ENCODE measurements at places on chromosomes 12 and 14.

- no peak for DNase-seq
Observed at GRCh38 chr12:93595351-93595750, 22.9 kb downstream of the SOCS2 start.

DNA sequence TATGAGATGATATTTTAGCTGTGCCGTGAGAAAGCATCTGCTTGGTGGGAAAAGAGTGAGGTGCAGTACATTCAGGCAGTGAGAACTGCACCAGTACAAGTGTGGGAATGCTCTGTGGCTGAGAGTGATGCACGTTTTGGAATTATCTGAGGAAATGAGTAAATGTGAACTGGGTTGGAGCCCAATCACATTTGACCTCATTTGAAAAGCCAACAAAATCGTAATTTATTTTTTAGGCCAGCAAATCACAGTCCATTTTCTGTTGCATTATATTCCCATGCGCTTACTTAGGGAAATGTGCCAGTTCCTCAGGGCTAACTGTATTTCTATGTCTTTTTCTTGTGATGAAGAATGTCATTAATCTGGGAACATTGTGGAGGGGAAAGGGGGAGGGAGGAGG lies 77.3 kb downstream of the SNAPC1 start:
- DNase-seq = no peak

GRCh38 chr12:113347-113746 lies 46.8 kb downstream of the IQSEC3 start:
- no peak for DNase-seq

- no peak for DNase-seq
Observed at GRCh38 chr12:95261109-95261508, 43.5 kb downstream of the VEZT start.

- no peak for DNase-seq
Observed at GRCh38 chr12:105671720-105672119, 341.2 kb downstream of the C12orf75 start.

- no peak for DNase-seq
Observed at GRCh38 chr14:71491931-71492330, 440.3 kb upstream of the RGS6 start.

DNA sequence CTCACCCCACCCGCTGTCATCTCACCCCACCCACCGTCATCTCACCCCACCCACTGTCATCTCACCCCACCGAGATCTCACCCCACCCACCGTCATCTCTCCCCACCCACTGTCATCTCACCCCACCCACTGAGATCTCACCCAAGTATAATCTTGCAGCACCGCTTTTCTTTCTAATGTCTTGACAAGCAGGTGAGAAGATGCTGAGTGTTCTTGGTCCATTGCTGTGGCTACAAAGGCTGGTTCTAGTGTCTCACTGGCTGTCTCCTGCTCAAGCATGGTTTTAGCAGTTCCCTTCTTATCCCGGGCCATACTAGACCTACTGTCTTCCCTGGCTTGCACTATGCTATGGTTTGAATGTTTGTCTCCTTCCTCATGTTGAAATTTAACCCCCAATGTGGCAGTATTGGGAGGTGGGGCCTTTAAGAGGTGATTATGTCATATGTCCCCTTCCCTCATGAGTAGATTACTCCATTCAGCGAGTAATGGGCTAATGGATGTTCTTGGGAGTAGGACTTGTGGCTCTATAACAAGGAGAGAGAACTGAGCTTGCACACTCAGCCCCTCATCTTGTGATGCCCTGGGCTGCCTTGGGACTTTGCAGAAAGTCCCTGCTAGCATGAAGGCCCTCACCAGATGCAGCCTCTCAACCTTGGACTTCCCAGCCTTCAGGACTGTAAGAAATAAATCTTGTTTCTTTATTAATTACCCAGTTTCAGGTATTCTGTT lies 47.7 kb upstream of the PPP2R5C start:
- no peak for DNase-seq

GRCh38 chr12:3353621-3354020 lies 137.4 kb upstream of the PRMT8 start:
- DNase-seq = no peak
